Fibroblast of skin of scalp (primary cell): ENCODE measurements at places on chromosomes 7 and 10.

GRCh38 chr7:68205826-68206225 lies 1209.2 kb downstream of the TYW1 start:
- DNase-seq = no peak

DNA sequence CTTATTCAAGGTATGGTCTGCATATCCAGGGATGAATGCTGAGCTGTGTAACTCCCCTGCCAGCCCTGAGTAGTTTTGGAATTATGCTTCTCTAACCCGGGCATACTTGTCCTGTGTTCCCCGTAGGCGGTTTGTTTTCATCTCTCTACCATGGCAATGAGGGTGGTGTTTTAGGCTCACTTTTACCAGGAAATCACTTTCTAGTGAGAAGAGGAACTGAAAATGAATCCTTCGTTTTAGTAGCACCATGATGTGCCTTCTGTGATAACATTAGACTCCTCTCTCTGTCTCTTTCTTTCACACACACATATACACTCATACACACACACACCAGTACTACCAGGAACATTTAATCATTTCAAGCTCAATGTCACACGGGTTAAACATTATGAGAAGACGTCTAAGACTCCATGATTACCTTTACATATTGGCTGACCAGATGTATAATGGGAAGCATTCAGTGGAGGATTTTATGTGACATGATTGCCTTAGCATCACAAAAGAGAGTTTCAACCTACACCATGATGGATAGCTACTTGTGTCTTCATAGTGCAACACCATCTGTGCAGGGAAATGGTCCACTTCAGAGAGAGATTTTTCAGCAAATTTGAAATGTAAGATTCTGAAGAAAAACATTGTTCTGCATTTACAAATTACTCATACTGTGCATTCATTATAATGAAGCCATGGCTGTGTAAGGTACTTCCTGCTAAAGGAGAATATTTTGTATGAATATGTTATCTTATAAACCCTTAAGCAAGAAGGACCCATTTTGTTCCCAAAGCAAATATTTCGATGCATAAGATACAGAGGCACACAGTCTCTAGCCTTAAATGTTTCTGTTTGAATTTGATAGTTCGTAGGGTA lies 31.0 kb upstream of the PFKP start:
- no peak for DNase-seq

- peak; percentile 73 for DNase-seq
Measured at GRCh38 chr10:86757113-86757972, 924 bp downstream of the BMPR1A start.

DNA sequence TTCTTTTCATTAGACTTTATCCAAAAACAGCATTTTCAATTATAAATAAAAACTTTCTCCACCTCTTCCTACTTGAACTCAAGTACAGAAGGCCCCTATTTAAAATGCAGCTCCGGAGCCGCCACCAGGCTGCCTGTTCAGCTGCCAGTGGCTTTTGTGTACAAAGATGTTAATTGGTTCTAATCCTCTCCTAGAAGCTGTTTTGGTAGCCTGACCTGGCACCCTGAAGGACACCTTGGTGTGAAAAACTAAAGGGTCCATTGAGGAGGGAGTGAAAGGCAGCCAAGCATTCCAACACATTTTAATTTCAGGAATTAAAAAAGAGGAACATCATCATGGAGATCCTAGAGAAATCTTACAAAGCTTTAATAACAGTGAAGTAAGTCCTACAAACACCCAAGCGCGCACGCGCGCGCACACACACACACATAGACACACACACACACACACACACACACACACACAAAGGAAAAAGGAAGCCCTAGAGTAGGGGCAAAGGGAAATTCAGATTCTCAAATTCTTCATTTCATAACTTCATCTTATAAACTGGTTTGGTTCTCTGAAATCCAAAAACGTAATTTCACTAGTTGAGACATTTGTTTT lies 41.4 kb downstream of the VAX1 start:
- no peak for DNase-seq

DNA sequence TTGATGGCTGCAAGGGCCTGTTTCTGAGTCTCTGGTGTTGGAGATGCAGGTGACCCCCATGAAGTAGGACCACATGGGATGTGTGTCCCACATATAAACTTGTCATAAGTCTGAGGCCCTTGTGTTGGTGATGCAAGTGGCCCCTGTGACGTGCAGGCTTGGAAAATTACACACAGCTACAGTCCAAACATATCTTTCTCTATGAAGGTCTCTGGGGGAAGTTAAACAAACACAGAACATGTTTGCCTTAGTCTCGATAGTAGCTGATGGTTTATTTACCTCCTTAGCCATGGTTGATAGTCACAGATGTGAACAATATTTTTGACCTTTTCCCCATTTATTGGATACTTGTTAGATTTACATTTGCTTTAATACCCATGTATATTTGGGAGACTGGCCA lies 64.7 kb downstream of the ADCY1 start:
- DNase-seq = no peak

GRCh38 chr10:91887272-91888076 lies 21.8 kb downstream of the FGFBP3 start:
- DNase-seq = peak; percentile 22

GRCh38 chr7:94888551-94888950 lies 18.8 kb upstream of the PPP1R9A start:
- DNase-seq = no peak

GRCh38 chr7:32289651-32290414 lies 200.3 kb downstream of the LSM5 start:
- no peak for DNase-seq

DNA sequence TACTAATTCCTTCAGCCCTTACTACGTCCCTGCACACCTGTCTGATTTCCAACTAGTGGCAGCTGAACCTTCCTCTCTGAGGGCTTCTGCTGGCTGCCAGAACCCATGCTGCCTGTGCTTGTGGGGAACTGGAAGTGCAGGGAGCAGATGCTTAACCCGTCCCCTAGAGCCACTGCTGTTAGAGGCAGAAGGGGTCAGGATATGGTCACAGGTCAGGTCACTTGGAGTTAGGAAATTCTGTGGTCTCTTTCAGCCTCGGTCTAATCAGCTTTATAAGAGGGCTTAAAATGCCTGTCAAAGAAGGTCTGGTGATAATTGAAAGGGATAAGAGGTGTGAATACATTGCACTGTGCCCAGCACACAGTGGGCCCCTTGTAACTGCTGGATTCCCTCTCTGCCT lies 82.0 kb downstream of the PLPP4 start:
- DNase-seq = no peak

- no peak for DNase-seq
Measured at GRCh38 chr10:12397147-12397896, 48.0 kb downstream of the CAMK1D start.

DNA sequence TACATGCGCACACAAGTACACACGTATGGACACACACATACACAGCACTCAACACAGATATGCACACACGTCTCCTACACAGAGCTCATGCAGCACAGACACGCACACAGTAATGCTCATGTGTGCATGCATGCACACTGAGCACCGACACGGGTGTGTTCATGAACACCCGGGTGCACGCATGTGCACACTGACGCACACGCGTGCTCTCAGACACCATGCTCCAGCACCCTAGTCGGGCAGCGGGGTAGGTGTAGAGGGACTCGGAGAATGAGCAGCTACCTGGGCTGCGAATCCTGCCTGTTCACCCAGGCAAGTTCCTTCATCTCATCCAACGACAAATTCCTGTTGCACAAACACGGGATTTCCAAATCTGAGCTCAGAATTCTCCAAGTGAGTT lies 184.7 kb downstream of the MAD1L1 start:
- DNase-seq = no peak

DNA sequence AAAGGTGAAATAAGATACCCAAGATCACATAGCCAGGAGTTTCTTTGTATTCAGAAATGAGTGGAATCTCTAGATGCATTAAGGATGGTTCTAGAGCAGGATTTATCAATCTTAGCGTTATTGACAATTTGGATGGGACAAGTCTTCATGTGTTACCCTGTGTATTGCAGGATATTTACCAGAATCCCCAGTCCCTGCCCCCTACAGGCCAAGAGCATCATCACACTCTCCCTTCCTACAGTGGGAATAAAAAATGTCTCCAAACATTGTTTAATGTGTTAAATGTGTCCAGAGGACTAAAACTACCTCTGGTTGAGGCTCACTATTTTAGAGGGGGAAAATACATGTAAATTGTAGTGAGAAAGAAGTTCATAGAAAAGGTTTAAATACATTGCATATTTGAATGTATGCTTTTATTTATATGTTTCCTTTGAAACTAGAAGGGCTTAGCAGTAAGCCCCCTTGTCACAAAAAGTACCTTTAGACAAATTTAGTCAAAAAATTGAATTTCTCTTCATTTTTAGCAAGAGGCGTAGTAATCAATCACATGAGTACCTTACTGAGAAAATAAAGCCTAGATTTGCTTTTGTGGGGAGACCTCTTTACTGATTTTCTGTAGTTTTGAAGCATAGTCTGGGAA lies 141.2 kb downstream of the MLLT10 start:
- DNase-seq = peak; percentile 34

DNA sequence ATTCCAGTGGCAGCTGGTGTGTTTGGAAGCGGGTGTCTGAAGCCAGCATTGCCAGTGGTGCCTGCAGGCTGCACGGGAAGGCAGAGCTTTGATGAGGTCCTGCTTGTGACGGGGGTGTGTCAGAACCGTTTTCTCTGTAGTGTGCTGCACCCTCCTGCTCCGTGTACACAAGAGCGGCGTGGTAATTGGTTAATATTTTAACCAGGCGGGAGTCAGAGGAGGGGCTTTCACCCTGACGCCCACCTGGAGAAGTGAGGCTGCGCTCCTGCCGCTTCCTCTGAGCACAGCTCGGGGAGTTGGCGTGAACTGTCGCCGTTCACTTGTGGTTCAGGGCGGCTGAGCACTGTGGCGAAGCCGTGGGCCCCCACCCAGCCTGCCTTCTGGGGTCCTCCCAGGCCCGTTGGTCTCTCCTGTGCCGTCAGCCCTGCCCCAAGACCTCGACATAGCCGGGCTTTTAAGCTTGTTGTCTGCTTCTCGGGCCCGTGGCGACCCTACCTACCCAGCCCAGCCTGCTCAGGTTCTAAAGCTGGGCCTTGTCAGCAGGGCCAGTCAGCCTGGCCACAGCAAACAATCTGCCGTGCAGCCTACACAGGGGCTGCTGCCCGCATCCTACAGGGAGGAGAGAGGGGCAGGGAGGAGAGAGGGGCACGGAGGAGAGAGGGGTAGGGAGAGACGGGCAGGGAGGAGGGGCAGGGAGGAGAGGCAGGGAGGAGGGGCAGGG lies 11.6 kb downstream of the NKX6-2 start:
- DNase-seq = peak; percentile 9

DNA sequence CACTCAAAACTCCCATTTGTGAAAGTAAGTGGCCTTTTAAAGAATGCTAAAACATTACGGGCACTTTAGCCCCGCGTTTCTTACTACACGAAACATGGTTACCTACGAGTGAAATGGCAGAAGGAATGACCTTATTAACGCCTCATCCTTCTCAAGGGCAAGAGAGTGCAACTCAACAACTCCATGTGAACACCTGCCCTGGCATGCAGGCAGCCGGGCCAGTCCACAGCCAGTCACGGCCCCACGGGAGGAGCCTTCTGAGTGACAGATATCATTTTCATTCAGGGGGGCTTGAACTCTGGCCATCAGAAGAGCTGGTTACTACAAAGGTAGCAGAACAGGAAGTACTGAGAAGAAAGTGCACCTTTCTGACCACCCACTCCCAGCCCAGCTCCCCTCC lies 236.1 kb downstream of the PTPRN2 start:
- DNase-seq = no peak

DNA sequence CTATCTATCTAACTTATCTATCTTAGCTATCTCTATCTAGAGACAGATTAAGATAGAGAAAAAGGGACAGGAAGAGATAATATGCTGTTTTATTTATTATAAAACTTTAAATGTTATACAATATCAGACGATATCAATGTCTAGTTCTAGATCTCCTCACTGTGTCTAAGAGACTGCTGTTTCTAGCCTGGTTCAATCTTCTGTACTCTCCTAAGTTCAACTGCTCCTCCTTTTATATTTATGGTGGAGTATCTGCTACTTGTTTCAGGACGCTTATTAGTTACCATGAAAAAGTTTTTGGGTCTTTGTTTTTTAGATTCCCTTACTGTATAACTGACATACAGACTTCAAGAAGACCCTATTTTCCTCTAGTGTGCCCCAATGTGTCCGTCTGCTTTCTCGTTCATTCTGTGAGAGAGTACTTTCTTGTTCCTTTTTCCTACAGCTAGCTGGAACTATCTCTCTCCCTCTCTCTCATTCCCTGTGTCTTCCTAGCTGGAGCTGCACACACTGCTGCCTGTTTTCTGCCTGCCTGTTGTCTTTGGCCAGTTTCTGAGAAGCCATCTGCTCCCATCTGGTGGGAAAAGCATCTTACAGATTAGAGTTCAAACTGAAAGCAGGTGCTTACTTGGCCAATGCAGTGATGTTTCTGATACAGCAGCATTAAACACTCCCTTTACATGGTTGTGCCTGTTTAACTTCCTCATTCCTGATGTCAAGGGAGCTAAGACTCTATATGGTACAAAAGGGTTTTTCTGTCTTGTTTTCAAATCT lies 49.4 kb upstream of the ARL4A start:
- DNase-seq = no peak

GRCh38 chr7:96308253-96308949 lies 13.5 kb downstream of the SLC25A13 start:
- no peak for DNase-seq

GRCh38 chr7:105926131-105926530 lies 36.9 kb upstream of the CDHR3 start:
- no peak for DNase-seq

- peak; percentile 27 for DNase-seq
Measured at GRCh38 chr7:81433206-81433605, 336.6 kb downstream of the HGF start.

GRCh38 chr7:156954941-156955340 lies 5.4 kb downstream of the NOM1 start:
- DNase-seq = no peak

DNA sequence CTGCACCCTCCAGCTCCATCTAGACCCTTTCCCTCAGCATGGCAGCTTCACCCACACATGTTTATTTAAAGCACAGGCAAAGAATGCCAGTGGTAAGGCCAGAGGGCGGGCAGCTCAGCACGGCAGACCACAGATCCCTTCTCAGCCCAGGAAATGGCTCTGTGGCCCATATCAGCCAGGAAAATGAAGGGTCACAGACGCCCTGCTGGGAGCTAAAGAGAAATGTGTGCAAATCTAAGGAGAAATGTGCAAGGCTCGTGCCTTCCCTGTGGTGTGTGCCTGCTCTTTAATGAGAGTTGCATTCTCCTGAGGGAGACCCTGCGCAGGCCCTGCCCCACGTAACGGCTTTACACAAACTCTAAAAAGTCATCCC lies 23.0 kb downstream of the PTPRN2 start:
- DNase-seq = no peak

GRCh38 chr10:110207805-110208613 lies 604 bp downstream of the MXI1 start:
- peak; percentile 36 for DNase-seq

DNA sequence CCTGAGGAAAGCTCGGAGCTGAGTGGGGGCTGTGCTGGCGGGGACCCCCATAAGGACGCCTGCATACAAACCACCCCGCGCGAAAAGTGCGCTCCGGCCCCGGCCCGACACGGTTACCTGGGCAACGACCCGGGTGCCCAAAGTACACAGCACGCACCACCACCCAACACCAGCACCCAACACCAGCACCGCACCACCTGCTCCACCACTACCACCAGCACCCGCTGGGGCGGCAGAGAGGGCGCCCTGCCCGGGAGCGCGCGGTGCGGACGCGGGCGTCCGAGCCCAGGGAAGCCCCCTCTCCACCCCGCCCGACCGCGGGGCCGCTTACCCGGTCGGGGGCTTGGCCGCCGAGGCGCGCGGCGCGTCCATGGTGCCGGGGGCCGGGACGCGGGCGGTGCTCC lies 345 bp downstream of the COBL start:
- DNase-seq = no peak

- peak; percentile 11 for DNase-seq
Measured at GRCh38 chr10:113616244-113617074, 47.4 kb downstream of the NRAP start.

- no peak for DNase-seq
Measured at GRCh38 chr10:11262494-11263345, 245.0 kb downstream of the CELF2 start.
